ENCODE measurements at places on chromosomes 6 and 20.

- no peak for DNase-seq
Measured at GRCh38 chr6:124679387-124679786, 282.9 kb upstream of the RNF217 start.

GRCh38 chr6:25968769-25969168, 6.2 kb downstream of the TRIM38 start:
- DNase-seq = no peak

- peak; percentile 65 for DNase-seq
Measured at GRCh38 chr20:25623225-25623735, 534 bp downstream of the NANP start.

- DNase-seq = no peak
Measured at GRCh38 chr6:38114976-38115625, 295.6 kb downstream of the ZFAND3 start.

GRCh38 chr20:47016068-47016664, 121.5 kb downstream of the EYA2 start:
- no peak for DNase-seq

DNA sequence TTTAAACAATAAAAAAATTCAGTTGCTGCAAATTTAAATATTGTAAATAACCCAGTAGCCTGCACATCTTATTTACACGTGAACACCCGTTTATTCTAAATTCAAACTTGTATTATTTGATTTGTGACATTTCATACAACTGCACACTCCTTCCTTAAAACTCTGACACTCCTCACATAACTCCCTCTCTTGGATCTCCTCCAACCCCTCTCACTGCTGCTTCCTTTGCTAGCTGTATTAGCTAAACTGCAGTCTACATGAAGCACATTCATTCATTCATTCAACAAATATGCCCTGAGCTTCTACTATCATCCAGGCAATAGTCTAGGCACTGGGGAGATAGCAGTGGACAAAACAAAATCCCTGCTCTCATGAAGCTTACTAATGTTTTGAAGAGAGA, 47.0 kb downstream of the FBXL4 start:
- no peak for DNase-seq

GRCh38 chr20:47111576-47111975, 216.9 kb downstream of the EYA2 start:
- DNase-seq = no peak

- no peak for DNase-seq
Measured at GRCh38 chr20:37346535-37347346, 801 bp downstream of the SRC start.

DNA sequence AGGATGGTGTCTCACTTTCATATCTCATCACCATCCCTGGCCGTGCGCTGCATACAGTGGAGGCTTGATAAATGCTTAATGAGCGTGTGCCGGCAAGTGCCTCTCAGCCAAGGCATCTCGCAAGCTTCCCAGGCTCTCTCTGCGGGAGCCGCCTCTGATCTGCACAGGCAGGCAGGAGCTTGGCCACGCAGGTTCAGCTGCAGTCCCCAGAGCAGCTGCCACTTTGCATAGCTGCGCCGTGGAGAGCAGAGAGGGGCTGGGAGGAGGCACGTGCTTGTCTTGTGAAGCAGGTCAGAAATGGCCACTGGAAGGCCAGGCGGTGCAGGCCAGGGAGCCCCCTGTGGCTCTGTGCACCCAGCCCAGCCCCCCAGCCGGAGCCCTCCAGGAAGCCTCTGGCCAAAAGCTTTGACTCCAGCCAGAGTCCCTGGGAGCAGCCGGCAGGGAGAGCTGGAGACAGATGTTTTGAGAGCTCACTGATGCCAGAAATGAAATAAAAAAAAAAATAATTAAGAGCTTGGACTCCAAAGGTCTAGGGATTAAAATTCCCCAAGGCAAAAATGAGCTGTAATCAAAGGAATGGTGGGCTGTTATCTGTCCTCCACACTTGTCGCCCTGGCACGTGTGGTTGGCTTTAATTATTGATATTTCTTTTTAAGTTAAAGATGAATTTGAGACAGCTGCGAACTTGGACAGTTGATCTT, 377.0 kb downstream of the CDH4 start:
- peak; percentile 48 for DNase-seq

DNA sequence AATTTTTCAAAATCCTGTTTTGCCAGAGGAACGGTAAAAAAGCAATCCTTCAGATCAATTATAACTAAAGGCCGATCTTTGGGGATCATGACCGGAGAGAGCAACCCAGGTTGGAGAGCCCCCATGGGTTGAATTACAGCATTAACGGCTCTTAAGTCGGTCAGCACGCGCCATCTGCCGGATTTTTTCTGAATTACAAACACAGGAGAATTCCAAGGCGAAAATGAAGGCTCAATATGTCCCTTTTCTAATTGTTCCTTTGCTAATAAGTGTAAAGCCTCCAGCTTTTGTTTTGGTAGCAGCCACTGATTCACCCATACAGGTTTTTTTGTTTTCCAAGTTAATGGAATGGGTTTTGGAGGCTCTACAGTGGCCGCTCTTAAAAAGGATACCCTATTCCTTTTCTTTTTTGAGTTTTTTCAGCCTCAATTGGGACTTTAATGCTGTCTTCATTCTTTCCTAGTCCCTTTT, 16.9 kb upstream of the PTCRA start:
- DNase-seq = peak; percentile 68

GRCh38 chr6:45741437-45742171, 274.1 kb downstream of the CLIC5 start:
- peak; percentile 77 for DNase-seq

DNA sequence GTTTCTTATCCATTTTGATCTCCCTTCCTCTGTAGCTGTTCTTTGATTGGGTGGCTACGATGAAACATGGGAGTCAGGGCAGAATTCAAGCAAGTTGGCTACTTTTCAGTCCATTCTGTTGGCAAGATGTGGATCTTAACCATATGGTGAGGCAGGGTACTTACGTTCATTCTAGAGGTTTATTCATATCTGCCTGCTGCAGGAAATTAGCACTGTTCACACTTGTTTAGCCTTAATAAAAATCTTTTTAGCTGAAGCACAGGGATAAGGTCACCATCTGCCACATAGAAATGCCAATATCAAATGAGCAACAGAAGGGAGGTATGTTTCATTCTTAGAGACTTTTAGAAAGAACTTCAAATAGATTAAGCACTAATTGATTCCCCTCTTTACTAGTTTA, 83.9 kb downstream of the GRIK2 start:
- no peak for DNase-seq

- DNase-seq = no peak
Measured at GRCh38 chr6:5582762-5583161, 321.4 kb downstream of the FARS2 start.

- DNase-seq = no peak
Measured at GRCh38 chr6:167211881-167212712, 54.3 kb upstream of the GPR31 start.

DNA sequence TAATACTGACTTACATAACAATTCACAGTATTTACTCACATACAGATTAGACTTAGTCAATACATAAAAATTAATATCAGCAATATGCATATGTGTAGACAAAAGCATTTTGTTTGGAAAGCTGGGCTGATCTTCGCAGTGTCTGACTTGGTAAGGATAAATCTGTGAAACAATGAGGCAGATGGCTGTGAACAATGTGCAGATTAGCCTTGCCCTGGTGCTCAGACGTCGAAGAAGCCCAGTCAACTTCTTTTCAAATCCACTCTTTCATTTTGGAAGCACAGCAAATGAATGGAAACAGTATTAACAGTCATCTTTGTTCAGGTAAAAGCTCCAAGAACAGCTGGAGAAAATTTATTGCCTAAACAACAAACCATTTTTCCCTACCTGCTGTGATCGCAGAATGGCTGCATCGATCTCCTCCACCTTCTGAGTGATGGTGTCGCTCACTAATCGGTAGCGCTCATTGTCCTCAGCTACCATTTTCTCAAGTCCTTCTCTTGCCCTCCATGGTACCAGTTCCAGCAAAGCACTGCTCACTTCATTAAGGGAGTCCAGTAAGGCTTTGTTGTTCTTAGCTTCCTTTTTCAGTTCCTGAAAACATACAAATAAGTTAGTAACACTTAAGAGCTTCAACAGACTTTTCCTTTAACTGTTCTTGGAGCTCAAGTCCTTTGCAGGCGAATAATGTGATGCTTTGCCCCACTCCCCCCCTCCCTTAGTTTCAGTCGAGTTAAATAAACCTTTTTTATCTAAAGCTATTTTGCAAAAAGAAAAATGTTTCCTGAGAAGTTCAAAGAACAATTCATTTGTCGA, 116.5 kb downstream of the DST start:
- DNase-seq = no peak

- DNase-seq = no peak
Measured at GRCh38 chr6:41226752-41227151, 1.4 kb upstream of the TREML4 start.

DNA sequence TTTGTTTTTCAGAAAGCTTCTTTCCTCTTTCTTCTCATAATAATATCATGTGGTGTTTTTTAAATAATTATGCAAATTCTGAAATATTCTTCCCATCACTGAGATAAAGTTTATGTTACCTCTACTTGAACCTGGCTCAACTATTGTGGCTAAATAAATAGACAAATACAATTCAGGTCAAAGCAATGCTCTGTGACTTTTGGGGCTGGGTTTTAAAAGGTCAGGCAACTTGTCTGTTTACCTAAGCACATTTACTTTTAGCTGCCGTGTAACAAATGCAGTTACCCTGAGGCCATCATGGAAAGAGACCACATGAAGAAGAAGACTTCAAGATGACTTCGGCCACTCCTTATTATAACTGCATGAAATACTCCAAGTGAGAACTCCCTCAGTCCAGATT, 33.7 kb upstream of the MEI4 start:
- no peak for DNase-seq

GRCh38 chr6:118881440-118882313, 12.3 kb upstream of the ASF1A start:
- no peak for DNase-seq

DNA sequence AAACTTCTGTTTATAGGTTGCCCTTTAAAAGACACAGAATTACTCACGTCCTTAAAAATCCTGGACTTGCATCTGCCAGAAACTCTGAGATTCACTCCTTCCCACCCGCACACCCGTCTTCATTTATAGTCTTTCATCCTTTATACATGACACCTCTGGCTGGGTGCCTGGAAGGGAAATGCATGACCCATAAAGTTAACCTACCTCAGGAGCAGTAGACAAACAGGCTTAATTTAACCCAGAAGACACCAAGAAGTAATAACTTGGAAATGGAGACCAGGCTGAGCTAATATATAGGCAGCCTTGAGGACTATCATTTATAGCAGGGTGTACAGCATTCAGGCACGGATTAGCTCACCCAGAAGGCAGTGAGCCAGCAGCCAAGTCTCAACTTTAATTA, 429.0 kb upstream of the NRSN1 start:
- peak; percentile 64 for DNase-seq

GRCh38 chr6:137309078-137309762, 90.0 kb upstream of the IFNGR1 start:
- DNase-seq = peak; percentile 74

- DNase-seq = no peak
Measured at GRCh38 chr20:51310216-51310615, 232.3 kb downstream of the NFATC2 start.

DNA sequence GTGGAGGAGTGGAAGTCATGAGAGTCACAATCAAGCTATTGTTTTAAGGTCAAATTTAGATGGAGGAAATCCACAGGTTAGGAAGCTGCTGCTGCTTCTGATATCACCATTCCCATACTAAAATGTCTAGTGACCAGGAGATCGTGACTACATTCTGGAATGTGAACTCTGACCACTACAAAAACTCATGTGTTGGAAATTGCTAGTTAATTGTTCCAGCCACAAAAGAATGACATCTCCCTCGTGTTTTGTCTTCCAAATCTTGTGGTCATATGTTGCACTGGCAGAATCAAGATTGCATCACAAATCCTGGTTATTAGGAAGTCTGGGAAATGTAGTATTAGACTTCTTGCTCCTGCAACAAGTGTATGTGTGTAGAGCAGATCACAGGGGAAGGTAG, 441.9 kb downstream of the CD109 start:
- DNase-seq = no peak

GRCh38 chr6:27889275-27889627, 22.9 kb downstream of the OR2B2 start:
- DNase-seq = no peak

GRCh38 chr6:132391391-132392269, 9.6 kb downstream of the MOXD1 start:
- DNase-seq = no peak

DNA sequence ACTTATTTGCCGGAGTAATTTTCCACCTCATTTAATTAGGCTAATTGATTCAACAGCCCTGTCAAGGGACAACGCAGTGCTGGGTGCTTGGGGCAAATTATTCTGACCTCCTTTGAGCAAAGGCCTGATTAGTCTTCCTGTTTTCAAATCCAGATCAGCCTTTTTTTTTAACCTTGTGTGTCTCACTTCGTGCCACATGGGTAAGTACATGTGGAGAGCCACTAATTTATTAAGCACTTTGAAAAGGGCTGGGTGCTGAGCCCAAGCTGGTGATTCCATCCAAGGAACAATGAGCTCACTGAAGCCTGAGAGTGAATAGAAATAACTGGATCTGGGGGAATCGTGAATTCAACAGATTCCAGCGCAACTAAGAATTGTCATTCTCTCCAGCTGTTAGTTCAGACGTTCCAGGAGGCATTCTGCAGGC, 229.3 kb downstream of the CLIC5 start:
- no peak for DNase-seq

DNA sequence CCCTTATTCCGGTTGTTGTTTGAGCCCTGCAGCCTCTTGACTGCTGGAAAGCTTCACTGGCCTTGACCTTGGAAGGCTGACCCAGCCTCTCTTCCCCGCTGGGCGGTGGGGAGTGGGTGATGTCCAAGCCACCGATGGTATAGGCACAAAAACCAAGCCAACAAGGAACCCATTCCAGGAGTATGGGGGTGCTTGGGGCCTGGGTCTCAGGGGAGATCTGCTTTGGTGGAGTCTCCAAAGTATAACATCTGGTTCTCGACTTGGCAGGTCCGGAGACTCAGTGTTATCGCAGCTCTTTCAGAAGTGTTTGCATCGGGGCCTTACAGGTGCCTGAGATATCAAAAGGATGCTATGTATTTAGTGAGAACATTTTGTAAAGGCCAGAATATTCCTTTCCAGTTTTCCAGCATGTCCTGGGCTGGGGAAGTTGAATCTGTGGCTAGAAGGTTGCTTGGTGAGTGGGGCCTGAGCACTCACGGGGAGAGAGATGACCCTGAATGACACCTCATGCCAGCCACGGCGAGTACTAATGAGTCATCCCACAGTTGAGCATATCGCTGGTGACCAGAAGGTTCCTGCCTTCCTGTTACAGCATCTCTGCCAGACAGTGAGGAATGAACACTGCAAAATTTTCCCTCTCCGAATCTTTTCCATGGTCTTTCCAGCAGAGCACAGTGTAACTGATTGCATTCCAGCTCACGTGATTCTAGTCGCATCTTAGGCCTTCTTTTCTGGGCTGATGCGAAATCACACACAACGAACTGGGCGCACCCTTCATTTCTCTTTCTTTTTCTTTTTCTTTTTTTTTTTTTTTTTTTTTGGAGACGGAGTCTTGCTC, 133.9 kb downstream of the ZDHHC14 start:
- DNase-seq = peak; percentile 47

DNA sequence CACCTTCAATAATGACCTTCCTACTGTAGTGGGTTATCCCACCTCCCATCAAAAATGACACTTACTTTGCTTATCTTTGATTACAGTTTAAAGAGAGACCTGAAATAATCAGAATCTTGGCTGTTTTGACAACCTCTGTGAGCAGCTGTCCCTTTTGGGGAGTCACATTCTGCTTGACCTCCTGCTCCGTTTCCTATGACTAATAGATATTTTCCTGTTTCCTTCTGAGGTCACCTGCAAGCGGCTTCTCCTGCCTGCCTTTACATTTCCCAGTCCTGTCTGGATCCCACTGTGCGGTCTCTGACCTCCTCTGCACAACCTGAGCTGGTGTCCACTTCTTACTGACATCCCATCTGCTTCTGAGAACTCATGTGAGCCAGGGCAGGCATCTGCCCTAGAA, 54.2 kb downstream of the TRAM2 start:
- no peak for DNase-seq

All from femur (tissue), 1 donor.